ENCODE measurements at places on chromosomes 5 and 9. TPM values are rescaled to one million over a fixed set of nuclear protein-coding genes. Genes with fewer than 3 reads are reported as not detected.

GRCh38 chr5:108148715-108149139 is 233.2 kb downstream of the FBXL17 start:
- no peak for DNase-seq

GRCh38 chr9:92652461-92652860 is 17.5 kb downstream of the IPPK start:
- no peak for DNase-seq

GRCh38 chr5:107325866-107326265 is 344.9 kb downstream of the EFNA5 start:
- no peak for DNase-seq

DNA sequence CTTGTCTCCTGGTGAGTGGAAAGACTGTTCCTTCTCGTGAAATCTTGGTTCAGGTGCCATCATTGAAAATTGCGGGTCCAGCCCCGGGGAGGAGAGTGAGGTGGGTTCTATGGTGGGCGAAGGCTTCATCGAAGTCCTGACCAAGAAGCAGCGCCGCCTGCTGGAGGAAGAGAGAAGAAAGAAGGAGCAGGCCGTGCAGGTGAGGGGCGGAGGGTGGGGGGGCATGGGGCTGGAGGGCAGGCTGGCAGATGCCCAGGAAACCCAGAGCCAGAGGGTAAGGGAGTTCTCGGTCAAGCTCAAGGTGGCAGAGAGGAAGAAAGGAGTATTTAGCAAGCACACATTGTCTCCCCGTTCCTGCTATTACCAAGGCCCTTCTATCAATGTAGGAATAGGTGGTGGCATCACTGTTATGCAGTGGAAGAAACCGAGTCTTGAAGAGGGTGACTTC is 24.3 kb upstream of the POMT1 start:
- DNase-seq = no peak

DNA sequence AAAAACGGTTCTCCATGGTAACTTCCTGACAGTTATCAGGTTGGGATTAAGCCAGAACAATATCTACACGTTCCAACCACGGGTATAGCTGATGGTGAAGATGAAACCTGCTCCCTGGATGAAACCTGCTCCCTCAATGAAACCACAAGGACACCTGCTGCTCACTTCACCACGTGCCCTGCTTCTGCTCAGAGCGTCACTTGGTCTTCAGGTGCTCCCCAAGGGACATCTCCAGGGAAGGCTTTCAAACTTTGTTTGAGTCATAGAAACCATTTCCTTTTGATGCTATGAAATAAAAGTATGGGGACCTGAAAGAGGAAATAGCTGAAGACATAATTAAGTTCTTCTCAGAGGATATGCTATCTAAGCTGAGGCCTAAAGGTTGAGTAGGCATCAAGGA is 242.4 kb downstream of the MED10 start:
- peak; percentile 12 for DNase-seq

DNA sequence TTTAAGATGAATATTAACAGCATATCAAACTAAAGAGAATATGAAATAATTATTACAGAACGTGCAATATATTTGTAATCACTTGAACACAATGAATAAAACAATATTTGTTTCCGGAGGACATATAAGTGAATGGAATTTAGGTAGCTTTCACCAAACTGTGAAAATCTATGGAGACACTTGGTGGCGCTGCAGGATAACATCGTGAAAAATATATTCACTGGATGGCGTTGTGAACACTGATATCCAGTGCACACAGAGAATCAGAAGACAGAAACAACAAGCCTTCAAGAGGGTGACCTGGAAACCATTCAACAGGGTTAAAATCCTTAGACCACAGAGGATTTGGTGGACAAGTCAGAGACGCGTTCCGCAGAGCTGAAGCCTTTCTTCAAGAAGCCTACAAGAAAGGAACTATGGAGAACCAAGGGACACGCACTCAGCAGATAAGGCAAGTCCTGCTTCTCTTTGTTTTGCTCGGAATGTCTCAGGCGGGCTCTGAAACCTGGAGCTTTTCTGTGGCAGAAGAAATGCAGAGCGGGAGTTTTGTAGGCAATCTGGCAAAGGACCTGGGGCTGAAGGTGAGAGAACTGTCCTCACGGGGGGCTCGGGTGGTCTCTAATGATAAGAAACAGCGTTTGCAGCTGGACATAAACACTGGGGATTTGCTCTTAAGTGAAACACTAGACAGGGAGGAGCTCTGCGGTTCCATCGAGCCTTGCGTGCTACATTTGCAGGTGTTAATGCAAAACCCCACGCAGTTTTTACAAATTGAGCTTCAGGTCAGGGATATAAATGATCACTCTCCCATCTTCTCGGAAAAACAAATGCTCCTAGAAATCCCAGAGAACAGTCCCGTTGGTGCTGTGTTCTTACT is at the start of gene PCDHB11:
Gene PCDHB11, plus strand, starts transcription at position 269 of the 877 bp plus-strand sequence. Its CDS starts 148 bp downstream, at position 417.
- no peak for DNase-seq

- no peak for DNase-seq
Measured at GRCh38 chr5:139422307-139422893, 16.9 kb downstream of the DNAJC18 start.

GRCh38 chr9:117887383-117887782 is 183.2 kb downstream of the TLR4 start:
- no peak for DNase-seq

DNA sequence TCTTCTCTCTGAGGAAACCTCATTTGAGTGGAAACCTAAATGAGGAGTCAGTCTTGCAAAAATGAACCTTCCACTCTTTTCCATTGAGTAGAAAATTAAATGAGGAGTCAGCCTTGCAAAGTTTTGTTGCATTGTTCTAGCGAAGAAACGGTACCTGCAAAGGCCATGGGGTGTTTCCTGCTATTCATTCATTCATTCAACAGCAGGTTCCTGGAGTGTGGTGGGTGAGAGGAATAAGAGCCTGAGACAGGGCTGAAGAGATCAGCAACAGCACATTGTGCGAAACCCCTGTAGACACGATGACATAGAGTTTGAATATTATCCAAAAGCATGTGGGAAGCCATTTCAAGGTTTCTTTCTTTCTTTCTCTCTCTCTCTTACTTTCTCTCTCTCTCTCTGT is 14.6 kb upstream of the SETX start:
- no peak for DNase-seq

- DNase-seq = no peak
Measured at GRCh38 chr5:95949810-95950209, 11.8 kb downstream of the ELL2 start.

DNA sequence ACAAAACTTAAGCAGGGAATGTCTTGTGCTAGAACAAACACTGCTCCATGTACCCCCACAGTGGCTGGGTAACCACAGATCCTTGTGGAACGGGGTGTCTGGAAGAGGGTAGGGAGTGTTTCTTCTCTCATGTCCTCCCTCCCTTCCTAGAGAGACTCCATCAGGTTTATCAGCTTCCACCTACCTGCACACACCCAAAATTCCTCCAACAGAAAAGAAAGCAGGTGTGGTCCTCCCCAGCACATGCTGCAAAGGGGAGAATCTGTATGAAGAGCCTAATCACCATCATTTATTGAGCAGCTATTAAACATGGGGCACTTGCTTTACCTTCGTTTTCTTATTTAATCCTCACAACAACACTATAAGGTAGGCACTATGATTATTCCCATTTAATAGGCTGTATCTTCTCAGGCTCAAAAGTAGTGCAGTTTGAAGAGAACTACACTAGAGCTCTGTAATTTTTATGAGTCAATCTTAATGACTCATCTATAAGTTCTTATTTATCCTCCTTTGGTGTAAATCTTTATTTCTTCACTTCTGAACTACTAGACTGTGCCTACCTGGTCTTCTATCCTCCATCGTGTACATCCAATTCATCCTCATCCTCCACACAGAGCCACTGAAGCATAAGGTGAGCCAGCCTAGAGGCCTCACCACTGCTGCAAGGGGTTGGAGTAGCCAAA is 31.6 kb downstream of the C9orf40 start:
- no peak for DNase-seq

- no peak for DNase-seq
Measured at GRCh38 chr9:34690983-34691935, at the start of gene CCL19. TSS of gene CCL19 (minus strand) at chr9:34691276. CDS start at chr9:34691139, 137 bp downstream.

GRCh38 chr5:114305402-114306207 is 56.3 kb upstream of the KCNN2 start:
- DNase-seq = no peak

DNA sequence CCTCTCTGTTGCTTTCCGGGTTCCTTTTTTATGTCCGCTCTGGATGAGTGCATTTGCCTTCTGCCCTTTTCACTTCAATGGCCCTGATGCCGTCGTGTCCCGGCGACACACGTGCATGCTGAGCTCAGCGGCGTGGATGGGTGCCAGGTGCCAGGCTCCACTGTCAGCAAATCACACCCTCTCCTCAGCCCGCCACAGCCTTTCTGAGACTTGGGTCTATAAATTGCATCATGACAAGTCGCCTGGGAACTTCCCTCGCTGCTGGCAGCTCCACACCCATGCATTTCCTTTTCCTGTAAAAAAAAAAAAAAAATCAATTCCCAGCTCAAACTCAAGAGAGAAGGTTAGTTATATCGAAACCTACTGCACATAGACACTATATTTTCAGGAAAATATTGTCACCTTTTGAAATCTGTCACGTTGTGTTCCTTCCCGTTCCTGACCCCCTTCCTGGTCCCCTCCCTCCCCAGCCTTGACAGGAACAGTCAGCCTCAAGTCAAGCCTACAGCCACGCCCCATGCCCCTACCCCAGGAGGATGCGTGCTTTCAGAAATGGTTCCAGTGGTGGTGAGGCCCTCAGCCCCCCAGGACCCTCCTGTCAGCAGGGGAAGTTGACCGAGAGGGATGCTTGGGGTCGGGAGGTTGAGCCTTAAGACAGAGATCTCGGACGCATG is 110.3 kb upstream of the PTCH1 start:
- DNase-seq = no peak

- no peak for DNase-seq
Measured at GRCh38 chr5:177604116-177604521, 4.2 kb downstream of the B4GALT7 start.

GRCh38 chr9:70510157-70510770 is 95.8 kb upstream of the KLF9 start:
- DNase-seq = no peak

GRCh38 chr9:15468145-15468544 is 42.6 kb downstream of the PSIP1 start:
- no peak for DNase-seq

- DNase-seq = no peak
Measured at GRCh38 chr5:132408965-132409364, 39.5 kb downstream of the SLC22A5 start.

DNA sequence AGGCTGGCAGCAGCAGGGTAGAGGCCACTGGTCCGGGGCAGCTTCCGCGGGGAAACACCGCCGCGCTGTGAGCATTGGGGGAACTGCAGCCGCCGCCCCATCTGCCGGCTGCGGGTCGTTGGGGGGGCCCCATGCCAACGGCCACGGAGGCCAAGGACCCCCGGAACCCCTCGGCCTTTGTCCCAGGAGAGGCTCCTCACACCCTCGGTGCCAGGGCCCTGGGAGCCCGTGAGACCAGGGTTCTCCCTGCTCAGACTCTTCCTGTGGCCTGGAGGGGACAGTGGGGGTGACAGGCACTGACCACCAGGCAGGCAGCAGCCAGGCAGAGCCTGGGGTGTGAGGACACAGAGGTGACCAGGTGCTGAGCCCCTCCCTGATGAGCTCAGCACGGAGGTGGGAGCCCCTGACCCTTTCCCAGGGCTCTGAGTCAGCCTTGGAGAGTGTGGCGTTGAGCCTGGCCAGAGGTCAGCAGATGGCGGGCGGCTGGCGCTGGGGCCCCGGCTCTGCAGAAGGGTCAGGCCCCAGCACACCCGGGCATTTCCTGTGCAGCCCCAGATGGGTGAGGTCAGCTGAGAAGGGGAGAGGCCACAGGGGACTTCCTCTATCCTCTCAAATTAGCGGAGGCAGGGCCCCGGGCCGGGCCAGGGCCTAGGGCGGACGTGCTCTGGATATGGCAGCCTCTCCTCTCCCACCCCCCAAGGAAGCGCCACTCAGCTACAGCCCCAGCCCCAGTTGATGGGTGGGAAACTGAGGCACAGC is 17.9 kb upstream of the EGFL7 start:
- DNase-seq = no peak

DNA sequence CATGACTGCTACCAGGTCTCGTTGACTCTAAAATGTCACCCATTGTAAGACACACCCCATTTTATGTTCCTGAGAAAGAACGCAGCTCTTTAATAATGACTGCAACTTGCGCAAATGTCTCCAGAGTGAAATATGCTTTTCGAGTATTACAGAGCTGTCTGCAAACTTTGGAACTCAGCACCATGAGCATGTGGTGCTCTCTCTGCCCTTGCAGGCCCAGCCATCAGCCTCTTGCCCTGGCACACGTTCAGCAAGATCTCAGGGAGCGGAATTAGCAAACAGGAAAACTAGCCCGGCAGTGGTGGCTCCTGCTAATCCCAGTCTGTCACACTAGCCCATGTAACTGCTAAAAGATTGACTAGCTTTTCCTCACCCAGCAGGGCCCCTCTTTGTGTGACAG is 114.5 kb upstream of the SLC1A3 start:
- DNase-seq = no peak

GRCh38 chr9:36451949-36452348 is 51.9 kb upstream of the RNF38 start:
- no peak for DNase-seq

- no peak for DNase-seq
Measured at GRCh38 chr5:41686191-41686590, 175.8 kb upstream of the PLCXD3 start.

DNA sequence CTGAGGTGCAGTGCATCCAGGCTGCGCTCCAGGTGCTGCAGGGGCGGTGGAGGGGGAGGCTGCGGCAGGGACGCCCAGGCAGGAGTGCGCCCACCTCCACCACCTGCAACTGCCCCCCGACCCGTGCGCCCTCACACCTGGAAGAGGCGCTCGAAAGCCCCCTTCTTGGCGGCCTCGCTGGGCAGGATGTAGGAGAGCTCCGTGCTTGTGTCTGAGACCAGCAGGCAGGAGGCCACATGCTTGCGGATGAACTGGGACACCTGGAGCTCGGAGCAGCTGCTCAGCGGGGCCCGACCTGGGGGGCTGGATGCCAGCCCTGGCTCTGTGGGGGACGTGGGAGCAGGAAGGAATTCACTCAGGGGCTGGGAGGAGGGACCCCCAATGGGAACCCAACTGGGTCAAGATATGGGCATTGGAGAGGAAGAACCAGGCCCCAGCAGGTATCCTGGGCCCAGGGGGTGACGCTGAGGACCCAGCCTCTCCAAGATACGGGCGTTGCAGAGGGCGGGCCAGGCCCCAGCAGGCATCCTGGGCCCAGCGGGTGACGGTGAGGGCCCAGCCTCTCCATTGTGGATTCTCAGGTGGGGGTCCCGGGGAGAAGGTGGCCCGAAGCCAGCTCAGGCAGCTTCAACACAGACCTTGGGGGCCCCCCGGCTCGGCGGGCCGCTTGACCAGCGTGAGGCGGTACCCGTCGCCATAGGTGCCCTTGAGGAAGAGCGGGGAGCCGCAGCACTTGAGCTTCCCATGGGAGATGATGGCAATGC is 13.1 kb downstream of the ABCA2 start:
- DNase-seq = no peak

- DNase-seq = no peak
Measured at GRCh38 chr5:157460921-157461792, 1.1 kb downstream of the NIPAL4 start.

- DNase-seq = no peak
Measured at GRCh38 chr5:53037141-53037859, 48.1 kb downstream of the ITGA2 start.

The FXN gene
- total RNA-seq = 23.8 TPM

The SLC1A3 gene
- 3.4 TPM for total RNA-seq

The GRIN1 gene
- 0.10 TPM for total RNA-seq

The C9orf152 gene
- total RNA-seq = not detected

The TMEFF1 gene
- 0.38 TPM for total RNA-seq

The PCDHGA10 gene
- 1.8 TPM for total RNA-seq

The FGF10 gene
- not detected for total RNA-seq

The MPDZ gene
- 0.03 TPM for total RNA-seq

The NR5A1 gene
- total RNA-seq = 0.18 TPM

Measured in GM12878 (cell line).